AG09309 (cell line): ENCODE measurements at places on chromosomes 5 and 9.

DNA sequence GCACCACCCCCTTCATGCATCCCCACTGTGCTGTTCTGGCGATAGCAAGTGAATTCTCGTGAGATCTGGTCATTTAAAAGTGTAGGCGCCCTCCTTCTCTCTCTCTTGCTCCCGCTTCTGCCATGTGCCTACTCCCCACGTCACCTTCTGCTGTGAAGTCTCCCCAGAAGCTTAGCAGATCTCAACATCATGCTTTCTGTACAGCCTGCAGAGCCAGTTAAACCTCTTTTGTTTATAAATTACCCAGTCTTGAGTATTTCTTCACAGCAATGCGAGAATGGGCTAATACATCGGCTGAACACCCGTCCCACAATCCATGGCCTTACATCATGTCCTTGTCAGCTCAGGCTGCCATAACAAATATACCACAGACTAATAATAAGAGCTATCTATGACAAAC is 17.4 kb downstream of the SHC3 start:
- no peak for DNase-seq

- DNase-seq: no peak
Measured at GRCh38 chr5:15256485-15256884, 243.5 kb upstream of the FBXL7 start.

DNA sequence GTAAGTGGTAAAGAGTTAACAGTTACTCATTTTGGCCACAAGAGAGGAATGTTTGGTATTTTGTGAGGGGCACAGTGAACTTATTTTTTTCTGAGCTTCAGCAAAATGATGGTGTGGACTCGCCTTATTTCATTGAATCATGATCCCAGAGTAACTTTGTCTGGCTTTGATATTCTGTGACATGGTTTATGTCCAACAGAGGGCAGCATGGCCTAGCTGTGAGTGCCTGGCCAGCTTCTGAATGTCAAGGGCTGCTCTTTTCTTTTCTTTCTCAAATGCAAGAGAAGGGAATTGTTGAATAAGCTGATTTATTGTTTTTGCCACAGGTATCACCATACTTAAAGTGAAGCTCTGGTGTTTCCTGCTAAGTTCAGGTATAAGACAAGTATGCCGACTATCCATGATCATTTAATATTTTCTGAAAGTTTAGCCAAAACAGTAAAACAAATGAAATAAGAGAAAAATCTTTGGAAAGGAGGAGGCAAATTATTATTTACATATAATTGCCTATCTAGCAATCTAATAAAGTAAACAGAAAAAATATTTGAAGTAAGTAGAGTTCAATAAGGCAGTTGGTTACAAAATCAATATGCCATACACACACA is 31.7 kb downstream of the MRPL22 start:
- DNase-seq: no peak

GRCh38 chr9:16184964-16185646 is 632.3 kb downstream of the CCDC171 start:
- DNase-seq: no peak

- no peak for DNase-seq
Measured at GRCh38 chr5:91269198-91269597, 113.9 kb downstream of the ARRDC3 start.

DNA sequence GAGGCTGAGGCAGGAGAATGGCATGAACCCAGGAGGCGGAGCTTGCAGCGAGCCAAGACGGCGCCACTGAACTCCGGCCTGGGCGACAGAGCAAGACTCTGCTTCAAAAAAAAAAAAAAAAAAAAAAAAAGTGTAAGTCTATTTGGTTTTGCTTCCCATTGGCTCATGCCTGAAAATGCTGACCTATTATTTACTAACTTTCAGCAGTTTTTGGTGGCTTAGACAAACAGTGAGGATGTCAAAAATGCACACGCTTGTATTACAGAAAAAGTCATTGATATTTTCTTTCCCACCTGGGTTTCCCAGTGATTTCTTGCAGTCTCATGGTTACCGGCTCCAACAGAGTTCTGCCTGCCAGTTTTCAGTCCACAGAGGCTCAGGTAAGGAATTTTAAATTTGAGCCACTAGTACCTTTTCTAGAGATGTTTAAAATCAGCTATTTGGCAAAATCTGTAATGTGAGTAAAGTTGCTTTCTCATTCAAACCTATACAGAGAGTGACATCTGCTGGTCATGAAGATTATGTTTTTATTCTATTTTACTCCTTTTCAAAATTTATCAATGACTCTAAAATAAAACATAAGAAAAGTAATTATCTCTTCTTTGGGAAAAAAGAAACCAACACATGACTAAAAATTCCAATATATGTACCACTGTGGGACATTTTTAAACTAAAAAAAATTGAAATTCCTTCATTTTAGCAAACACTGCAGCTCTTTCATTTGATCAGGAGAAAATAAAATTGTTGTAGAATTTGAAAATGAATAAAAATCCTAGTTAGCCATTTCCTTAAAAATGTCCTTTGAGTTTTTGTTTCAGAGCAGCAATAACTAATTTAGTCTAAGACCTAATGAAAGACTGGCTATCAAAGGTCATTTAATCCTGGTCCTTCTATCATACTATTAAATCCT is 8.8 kb downstream of the FAM200C start:
- DNase-seq: no peak

- no peak for DNase-seq
Measured at GRCh38 chr5:139296198-139296597, 2.7 kb downstream of the MATR3 start.
